Effector CD4-positive, alpha-beta T cell (primary cell): ENCODE measurements at places on chromosomes 7 and 10.
A peak's percentile ranks its signal among the peaks of the same experiment; 100 is the strongest.

- no peak for DNase-seq
Observed at GRCh38 chr10:48776005-48776522, 91.4 kb downstream of the WDFY4 start.

GRCh38 chr7:33854178-33854577 is 51.2 kb upstream of the BMPER start:
- no peak for DNase-seq

- peak; percentile 69 for DNase-seq
Observed at GRCh38 chr10:12448729-12449391, 99.5 kb downstream of the CAMK1D start.

DNA sequence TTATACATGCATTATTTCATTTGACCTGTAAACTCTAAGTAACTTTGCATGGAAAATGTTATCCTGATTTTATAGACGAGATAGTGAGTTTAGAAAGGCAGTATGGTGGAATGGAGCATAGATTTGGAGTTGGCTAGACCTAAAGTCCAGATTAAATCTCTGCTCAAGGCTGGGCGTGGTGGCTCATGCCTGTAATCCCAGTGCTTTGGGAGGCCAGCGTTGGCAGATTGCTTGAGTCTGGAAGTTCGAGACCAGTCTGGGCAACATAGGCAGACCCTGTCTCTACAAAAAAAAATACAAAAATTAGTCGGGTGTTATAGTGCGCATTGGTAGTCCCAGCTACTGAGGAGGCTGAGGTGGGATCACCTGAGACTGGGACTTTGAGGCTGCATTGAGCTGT is 9.4 kb downstream of the PTEN start:
- DNase-seq = no peak

- DNase-seq = no peak
Observed at GRCh38 chr7:35993676-35994606, 159.1 kb upstream of the EEPD1 start.

DNA sequence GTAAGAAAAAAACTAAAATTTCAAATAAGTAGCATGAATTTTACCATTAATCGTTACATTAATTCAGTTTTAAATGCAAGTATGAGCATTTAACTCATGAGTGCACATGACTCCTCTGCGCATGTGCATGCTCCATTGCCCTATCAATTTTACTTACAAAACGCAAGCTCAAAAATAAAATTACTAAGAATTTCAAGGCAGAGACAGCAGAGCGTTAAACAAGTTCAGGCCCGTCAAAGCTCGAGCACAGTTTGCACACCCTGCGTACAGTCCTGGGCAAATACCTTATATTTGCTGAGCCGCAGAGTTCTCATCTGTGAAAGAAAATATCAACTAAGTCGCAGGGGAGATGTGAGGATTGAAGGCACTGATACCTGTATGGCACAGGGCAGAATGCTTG is 373.6 kb downstream of the BBS9 start:
- DNase-seq = no peak

DNA sequence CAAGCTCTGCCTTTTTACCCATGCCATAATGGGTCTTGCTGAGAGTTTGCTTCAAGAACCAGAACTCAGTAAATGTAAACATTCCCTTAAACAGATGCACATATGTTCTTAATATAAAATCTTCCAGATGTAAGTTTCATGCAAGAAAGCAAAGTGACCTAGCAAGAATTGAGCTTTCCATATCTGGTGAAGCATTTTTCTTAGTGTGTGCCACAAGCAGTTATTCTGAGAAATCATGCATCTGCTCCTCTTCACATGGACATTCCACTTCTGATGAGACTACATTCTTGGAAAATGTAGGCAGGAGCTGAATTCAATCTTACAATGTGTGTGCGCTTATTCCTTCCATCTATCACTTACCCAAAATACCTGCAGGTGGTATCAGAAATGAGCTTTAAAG is 227.8 kb upstream of the LRRTM3 start:
- DNase-seq = no peak

DNA sequence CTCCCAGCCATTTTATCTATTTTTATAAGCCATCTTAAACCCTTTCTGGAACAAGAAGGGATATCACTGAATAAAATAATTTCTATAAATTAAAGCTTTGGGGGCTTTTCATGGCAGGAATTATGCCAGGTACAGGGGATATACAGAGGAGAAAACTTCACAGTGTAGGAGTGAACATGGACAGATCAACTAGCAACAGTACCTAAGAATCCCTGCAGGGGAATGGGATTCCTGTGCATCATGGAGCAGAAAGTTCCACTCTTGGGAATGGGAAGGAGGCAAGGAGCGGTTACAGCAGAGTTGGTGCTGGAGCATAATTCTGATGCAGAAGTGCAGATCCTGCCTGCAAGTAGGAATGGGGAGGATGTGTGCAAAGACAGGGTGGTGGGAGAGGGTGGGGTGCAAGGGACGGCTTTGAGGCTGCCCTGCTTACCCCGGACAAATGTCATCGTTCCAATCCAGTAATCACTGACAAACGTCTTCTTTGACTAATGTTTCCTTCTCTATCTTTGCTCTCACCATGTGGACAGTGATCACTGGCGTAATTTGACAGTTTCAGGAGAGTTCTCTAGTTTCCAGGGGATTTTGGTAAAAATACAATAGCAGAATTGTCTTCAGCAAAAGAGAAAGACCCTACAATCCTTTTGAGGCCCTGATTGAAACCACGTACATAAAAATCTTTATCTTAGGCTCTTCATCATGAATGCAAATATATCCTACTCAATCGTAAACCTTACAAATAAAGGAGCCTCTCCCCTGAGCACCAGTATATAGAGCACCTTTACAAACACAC is 196.7 kb downstream of the HECW1 start:
- DNase-seq = no peak

DNA sequence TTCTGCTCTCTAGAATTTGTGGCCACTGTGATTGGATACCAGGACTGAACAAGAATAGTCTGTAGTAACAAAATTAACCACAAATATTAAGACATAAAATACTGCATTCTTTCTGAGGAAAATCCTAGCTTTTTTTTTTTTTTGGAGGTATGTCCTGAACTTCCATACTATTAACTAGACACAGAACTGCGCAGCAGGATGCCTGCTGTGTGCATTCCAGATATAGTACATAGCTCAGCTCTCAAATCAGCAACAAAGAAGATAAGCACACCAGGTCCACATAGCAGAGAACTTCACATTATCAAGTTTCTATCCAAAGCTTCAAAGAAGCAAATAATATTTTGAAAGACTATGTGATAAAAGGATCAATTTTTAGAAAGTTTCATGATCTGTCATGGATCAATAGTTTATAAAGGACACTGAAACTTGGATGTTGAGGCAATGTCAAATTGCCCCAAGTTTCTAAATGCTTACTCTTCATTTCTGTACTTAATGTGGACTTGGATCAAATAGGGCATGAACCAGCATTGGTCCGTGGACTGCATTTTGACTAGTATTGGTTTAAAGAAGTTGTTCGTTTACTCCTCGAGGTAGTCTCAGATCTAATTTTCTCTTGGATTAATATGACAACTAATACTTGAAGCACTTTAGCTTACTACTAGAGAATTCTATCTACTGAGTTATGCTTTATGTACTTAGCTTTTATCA is 15.4 kb downstream of the NAMPT start:
- no peak for DNase-seq

GRCh38 chr7:8236780-8237407 is 25.1 kb downstream of the ICA1 start:
- no peak for DNase-seq

DNA sequence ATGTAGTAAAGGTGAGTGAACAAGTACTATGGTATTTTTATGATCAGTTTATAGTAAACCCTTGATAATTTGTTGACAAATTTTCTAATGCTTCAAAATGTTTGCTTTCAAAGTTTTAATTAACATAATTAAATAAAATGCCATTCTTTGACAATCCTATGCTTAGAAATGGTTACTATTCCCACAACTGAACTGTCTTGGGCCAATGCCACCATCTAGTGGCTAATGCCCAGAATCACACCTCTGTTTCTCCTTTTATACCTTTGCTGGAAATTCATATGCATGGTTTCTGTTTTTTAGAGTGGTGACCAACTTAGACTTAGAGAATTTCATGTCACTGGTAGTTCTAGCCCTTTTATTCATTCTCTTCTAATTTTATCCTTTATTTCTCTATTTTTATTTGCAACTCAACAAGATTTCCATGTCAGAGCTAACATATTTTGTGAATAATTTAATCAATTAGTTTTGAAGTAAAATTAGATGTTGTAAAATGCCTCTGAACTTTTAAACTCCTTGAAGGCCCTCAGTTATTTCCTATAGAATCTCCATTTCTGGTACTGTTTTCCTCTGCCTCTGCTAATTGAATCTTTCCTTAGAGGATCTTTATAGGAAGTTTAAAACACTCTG is 31.1 kb downstream of the PCGF5 start:
- DNase-seq = peak; percentile 28

GRCh38 chr7:47354071-47354470 is 227.8 kb downstream of the TNS3 start:
- DNase-seq = no peak

- no peak for DNase-seq
Observed at GRCh38 chr10:120667276-120667675, 183.9 kb upstream of the WDR11 start.

GRCh38 chr7:86788948-86789347 is 145.2 kb downstream of the GRM3 start:
- no peak for DNase-seq
